ENCODE measurements at places on chromosomes 1 and 21.

GRCh38 chr1:6784560-6785317 lies 515 bp upstream of the CAMTA1 start:
- peak; percentile 100 for DNase-seq

DNA sequence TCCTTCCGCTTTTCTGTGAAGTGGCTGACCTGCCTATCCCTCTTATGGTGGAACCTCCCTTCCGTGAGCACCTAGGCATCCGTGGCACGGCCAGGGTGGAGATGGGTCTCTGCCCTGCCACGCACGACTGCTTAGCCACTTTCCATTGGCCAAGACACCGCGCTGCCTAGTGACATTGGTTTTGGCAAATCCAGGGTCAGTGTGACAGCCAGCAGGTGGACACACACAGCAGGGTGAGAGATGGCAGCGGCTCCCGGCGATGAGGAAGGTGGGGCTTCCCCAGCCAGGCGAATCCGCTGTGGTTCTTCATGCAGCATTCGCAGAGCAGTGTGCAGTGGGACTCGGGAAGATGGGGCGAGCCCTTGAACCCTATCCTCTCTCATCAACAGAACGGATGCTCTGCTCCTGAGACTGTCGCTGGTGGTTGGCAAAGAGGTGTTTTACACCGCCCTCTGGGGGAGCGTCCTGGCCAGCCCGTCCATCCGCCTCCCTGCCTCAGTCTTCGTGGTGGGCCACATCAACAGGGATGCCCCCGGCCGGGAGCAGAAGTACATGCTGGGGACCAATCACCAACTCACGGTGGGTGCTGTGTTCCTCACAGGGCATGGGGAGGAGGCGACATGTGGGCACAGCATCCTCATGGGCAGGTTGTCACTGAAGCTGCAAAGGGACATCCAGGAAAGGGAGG lies 51.8 kb downstream of the DOP1B start:
- DNase-seq, result no peak

- peak; percentile 60 for DNase-seq
Measured at GRCh38 chr1:178541829-178542553, 29.1 kb downstream of the TEX35 start.

DNA sequence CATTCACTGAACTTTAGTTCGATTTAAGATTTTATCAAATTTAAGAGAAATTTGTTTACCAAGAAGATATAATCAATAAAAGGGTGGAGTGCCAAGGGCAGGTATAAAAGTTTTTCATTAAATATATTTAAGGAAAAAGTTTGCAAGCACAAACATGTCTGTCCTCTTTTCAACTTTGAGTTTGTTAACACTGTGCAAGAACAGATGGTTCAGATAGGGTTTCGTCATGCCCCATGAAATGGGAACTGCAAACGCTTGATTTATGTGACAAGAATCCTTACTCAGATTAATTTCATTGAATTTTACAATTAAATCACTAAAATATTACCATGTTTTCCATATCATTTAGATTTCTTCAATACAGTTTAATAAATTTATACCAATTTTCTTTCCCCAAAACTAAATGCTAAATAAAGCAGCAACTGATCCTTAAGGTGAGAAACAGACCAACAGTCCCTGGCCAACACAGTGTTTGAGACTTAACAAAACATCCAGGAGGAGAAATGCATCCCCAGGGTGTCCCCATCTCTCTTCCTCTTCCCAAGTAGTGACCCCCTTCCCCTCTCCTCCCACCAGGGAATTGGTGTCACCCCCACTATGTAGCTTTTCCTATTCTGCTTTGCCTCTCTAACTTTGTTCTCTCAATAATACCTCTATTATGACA lies 292.9 kb downstream of the LTN1 start:
- no peak for DNase-seq

GRCh38 chr1:10696977-10697376 lies 99.5 kb downstream of the CASZ1 start:
- no peak for DNase-seq
